Stromal cell of bone marrow (primary cell): ENCODE measurements at places on chromosomes 7 and 10.

DNA sequence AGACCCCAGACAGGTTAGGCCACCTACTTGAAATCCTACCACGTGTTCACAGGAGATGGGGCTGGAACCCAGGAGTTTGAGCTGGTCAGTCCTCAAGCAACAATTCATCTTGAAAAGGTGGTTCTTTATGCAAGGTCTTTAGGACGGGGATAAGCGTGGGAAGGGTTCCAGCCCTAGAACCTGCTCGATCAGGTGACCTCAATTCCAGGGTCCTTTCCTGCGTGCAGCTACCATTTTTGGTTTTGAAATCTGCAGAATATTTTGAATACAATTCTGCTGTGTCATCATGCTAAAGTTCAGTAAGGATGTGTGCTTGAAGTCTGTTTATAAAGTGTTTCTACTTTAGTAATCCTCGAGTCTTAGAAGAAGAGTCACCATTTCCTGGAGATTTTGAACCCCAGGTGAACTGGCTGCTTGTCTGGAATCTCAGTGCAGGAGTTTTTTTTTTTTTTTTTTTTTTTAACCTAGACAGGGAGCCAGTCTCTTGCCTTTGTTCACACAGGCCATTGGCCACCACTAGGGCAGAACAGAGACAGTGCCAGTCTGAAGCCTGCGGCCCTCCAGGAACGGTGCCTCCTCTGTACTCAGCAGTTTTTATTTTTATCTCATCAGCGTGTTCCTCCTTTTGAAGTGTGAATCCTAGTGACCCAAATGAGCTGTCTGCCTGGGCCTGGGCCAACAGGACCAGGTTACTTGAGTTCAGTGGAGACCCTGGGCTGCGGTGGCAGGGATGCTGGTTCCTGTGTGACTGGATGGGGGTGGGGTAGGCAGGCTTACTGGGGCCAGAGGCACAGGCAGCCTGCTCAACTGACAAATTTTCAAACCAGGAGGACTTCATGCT is 54.6 kb downstream of the EEPD1 start:
- no peak for DNase-seq

GRCh38 chr7:139734395-139734794 is 43.4 kb downstream of the HIPK2 start:
- DNase-seq, result peak; percentile 94

DNA sequence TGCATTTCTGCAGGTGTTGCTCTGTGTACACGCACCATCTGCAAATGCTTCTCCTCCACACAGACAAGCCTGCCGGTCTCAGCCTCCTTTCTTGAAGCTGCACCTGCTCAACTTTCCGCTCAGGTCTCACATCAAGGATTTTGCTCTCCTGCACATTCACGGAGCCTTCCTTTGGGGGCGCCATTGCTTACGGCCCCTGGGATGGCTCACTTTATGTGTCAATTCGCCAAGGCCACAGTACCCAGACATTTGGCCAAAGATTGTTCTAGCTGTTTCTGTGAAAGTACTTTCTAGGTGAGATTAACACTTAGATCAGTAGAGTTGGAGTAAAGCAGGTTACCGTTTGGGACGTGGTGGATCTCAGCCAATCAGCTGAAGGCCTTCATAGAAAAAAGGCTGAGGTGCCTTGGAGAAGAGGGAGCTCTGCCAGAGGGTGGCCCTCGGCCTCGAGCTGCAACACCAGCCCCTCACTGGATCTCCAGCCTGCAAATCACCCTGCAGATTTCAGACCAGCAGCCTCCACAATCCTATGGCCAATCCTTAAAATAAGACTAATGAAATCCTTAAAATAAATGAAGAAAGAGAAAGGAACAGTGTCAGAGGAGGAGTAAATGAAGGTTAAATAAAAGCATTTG is 39.9 kb upstream of the PPP2R2D start:
- no peak for DNase-seq

DNA sequence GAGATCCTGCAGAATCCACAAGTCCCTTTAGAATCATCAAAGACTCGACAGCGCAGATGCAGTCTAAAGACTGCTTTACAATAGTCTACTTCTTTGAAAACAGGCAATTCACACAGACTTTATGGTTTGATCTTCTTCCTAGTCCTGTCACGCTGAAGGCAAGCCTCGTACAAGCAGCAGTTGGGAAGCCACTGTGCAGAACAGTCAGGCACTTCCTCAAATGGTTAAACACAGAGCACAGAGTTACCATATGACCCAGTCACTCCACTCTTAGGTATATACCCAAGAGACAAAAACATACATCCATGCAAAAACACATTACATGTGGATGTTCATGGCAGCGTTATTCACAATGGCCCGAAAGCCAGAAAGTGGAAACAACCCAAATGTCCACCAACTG is 41.4 kb downstream of the LRRC20 start:
- no peak for DNase-seq

DNA sequence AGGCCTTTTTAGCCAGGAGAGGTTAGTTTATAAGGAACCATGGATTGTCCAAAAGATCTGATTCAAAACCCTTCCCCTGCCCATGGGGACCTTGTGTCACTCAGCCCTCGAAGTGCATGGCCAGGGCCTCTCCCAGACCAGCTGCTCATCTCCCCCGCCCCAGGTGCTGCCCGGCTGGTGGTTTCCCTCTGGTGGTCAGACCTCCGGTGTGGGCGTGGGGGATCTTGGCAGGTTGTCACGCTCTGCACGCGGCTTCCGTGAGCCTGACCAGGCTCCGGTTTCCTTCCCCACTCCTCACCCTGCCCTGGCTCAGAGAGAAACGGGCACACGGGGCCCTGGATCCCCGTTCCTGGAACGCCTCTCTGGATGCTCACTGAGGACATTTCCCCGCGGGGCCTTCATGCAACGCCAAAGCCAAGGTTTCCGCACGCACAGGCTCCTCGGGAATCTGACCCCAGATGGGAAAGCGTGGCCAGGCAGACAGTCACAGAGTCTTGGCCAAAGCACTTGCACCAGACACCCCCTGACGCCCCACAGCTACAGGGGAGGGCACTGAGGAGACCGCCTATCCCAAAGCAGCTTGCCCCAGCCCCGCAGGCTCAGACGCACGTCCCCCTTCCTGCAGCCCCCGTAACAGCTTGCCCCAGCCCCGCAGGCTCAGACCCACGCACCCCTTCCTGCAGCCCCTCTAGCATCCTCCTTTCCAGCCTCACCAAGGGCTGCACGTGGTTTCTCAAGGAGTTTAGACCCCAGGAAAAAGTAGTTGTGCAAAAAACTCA is 7.8 kb upstream of the DIP2C start:
- no peak for DNase-seq

DNA sequence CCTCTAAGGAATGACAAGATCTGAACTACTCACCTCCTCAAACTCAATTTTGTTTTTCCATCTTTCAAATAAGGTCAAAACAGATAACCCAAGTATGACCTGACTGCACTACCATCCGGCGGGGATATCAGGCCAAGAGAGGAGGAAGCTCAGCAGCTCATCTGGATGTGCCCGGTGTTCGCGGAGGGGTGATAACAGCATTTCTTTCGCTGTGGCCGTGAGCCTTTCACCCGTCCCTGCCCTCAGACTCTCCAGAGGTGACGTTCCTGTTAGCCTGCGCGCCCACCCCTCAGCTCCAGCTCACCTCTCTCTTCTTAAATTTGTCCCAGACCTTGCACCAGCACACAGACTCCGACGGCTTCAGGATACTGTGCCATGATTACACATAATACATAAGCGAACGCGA is 526 bp downstream of the ZNF248 start:
- DNase-seq, result no peak

GRCh38 chr10:110617425-110618229 is 26.5 kb upstream of the RBM20 start:
- DNase-seq, result no peak

DNA sequence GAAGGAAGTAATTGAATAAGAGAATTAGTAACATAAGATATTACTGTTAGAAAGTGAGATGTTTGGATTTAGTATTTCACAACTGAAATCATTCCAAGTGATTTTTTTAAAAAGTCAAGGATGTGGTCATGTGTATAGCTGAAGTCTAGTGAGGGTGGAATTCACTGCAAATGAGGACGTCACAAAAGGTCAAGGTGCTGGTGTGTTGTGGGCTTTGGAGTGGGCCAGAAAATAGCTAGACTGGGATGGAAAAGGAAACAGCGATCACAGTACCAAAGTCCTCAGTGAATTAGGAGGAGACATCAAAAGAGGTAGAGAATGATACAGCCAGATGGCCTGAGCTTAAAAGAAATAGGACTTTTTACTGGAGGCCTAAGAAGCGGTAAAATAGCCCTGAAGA is 272.8 kb downstream of the DYNC1I1 start:
- DNase-seq, result no peak

DNA sequence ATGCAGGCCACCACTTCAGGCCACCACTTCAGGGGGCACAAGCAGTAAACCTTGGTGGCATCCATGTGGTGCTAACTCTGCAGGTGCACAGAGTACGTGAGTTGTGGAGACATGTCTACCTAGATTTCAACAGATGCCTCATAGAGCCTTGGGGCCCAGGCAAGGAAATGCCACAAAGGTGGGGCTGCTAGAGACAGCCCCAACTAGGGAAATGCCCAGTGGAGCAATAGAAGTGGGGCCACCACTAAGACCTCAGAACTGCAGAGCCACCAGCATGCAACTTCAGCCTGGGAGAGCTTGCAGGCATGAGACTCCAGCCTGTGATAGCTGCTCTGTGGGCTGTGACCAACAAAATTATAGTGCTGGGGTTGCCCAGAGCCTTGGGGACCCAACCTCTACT is 107.6 kb downstream of the DNAJC1 start:
- no peak for DNase-seq

- no peak for DNase-seq
Measured at GRCh38 chr10:77245953-77246352, 391.7 kb downstream of the KCNMA1 start.

GRCh38 chr7:148571381-148571780 is 19.2 kb upstream of the C7orf33 start:
- DNase-seq, result no peak

GRCh38 chr10:42988517-42989395 is 88.1 kb upstream of the RET start:
- DNase-seq, result no peak

- no peak for DNase-seq
Measured at GRCh38 chr7:100896732-100897608, 1.3 kb upstream of the ACHE start.

- DNase-seq, result peak; percentile 13
Measured at GRCh38 chr10:50846753-50847152, 38.7 kb downstream of the A1CF start.
